ENCODE measurements at places on chromosomes 5 and 9. TPM values are rescaled to one million over a fixed set of nuclear protein-coding genes. Genes with fewer than 3 reads are reported as not detected.

The ARHGEF37 gene
- total RNA-seq = 51.0 TPM

The CXCL14 gene
- 16.1 TPM for total RNA-seq

The ADCY2 gene
- total RNA-seq = 4.4 TPM

The PCDHGA1 gene
- total RNA-seq = 1.2 TPM

The CBY3 gene
- total RNA-seq = 0.66 TPM

The BTNL8 gene
- 0.27 TPM for total RNA-seq

The ADAMTS12 gene
- total RNA-seq = 4.4 TPM

The GKAP1 gene
- 18.5 TPM for total RNA-seq

The ZDHHC11B gene
- 1.6 TPM for total RNA-seq
